GM03348 (cell line): ENCODE measurements at places on chromosomes 6 and 20.
A peak's percentile ranks its signal among the peaks of the same experiment; 100 is the strongest.

DNA sequence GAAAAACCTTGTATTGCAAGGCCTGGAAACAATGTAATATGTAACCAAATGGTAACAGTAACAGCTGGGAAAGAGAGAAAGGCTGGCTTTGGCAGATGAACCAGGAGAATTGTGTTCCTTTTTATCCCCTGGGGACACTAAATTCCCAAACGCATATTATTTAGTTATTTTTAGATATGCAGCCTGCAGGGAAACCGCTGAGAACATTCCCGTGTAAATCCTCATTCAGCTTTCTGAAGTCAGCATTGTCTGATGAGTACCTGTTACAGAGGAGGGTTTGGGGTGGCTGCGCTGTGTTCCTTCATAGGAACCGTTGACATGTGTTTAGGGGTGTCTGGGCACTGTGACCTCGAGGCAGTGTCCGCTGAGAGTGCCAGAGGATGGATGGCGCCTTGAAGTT lies 101.3 kb downstream of the SMOC2 start:
- DNase-seq: no peak

DNA sequence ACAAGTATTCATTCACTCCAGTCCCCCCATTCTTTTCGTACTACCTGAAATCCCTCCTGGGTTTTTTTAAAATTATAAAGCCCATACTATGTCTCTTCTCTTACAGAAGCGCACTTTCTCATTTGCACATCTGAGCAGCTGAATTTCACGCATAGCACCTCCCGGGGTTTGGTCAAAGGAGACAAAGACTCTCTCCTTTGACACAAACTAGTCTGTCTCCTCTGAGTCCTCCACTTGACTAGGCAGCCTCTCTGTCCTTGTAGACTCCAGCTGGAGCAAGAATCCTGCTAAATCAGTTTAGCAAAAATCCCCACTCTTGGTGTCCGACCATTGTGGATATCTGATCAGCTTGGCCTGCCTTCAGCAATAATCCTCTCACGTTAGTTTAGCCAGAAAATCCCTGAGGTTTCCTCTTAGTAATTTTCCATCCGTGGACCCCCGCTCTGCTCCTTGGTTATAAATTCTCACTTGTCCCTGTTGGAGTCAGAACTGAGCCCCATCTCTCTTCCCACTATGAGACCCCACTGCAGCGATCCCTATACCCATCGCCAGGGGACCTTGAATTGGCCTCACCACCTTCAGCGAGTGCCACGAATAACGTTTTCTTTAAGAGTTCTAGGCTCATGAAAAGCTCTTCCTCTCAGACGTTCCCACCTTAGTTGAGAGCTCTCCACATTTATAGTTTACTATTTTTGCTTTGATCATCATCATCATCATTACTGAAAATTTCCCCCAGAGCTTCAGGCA lies 29.0 kb downstream of the PDYN start:
- DNase-seq: peak; percentile 37

- DNase-seq: no peak
These were observed 260.1 kb downstream of the PRL start for GRCh38 chr6:22036699-22037098.

DNA sequence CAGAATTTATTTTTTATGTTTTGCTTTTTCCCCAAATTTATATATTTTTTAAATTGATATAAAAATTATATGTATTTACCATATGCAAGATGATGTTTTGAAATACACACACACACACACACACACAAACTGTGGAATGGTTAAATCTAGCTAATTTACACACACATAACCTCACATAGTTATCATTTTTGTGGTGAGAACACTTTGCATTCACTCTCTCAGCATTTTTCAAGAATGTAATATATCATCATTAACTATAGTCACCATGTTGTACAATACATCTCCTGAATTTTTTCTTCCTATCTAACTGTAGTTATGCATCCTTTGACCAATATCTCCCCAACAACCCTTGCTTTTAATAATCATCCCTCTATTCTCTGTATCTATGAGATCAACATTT lies 52.2 kb downstream of the GFRAL start:
- no peak for DNase-seq

DNA sequence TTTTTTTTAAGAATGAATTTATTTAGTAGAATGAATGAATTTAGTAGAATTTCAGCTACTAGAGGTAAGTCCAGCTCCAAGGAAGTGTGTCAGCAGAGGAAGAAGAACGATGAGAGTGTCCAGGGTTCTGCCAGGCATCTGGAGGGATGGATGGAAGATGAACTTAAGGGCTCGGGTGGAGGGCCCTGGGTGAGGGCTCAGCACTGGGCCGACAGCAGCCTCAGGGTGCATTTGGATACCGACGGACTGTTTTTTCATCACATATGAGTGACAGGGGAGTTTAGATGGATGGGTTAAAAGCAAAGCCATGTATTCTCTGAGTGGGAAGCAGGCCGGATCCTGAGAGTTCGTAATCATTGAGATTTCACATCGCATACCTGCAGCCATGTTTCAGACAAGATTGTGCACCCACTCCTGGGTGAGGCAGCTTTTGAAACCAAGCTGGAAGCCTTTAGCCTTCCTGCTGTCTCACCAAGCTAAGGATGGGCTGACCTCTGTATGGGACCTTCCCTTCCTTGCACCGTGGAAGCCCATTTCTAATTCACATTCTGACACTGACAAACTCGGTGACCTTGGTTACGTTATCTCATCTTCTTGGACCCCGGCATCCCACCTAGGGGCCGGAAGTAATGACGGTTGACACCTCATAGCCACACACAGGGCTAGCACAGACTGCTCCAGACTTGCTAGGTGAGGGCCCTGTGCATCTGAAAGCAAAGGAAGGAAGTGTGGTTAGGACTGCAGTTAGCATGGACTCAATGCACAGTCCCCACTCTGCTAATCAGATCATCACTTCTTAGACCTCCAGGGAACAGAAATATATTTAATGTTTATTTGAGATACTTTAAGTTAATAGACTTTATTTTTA lies 228.5 kb downstream of the SLC24A3 start:
- DNase-seq: no peak

GRCh38 chr6:170203212-170203611 lies 87.7 kb downstream of the DLL1 start:
- DNase-seq: no peak

DNA sequence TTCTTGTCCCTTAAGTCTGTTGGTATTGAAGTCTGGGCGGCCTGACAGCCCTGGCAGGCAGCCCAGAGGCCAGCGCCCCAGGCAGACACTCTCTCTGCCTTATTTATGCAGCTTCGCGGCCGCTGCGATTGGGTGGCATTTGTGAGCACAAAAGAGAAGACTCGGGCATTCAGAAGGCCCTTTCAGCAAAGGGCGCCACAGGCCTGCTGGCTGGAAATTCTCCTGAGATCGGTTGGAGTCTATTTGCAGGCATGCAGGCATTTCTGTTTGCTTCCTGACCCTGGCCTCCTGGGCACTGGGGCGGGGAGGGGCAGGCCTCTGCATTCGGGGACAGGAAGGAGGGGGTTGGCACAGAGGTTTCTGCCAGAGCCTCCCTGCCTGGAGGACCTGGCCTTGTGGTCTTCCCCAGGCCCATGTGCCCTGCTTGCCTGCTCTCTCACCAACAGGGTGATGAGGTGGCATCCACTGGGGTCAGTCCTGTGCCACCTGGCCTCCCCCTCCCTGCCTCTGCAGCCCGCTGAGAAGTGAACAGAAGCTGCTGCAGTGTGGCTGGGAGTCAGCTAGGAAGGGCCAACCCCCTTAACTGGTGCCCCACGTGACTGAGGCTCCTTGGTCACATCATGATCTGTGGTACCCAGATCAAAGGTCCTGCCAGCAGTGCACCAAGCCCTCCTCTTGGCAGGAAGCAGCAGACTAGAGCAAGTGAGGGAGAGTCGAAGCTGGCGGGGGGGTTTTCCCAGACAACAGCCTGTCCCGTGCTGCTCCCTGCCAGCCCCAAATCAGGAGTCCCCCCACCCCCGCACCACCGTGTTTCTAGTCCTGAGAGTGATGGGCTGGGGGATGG lies 16.6 kb upstream of the CCDC167 start:
- no peak for DNase-seq

DNA sequence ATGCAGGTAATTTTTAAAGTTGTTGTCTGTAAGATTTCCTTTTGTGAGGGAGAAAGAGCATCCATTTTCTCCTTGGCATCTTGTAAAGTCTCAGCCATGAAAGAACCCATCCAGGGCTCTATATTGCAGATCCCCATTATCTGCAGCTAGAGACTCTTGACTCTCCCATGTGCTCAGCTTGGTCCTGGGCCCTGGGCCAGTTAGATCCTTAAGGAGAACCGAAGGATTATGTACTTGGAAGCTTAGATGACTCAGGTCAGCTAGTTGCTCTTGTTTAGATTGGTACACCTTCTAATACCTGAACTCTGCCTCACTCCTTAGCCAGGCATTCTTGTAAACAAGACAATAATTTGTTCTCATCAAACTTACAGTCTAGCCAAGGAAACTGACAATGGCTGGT lies 1617.6 kb downstream of the KHDRBS2 start:
- no peak for DNase-seq

- no peak for DNase-seq
These were observed 17.0 kb upstream of the HEY2 start for GRCh38 chr6:125732398-125732797.

GRCh38 chr6:61751986-61752385 lies 534.0 kb downstream of the KHDRBS2 start:
- DNase-seq: no peak

- DNase-seq: no peak
These were observed 8.6 kb downstream of the ZNF292 start for GRCh38 chr6:87164004-87164403.

- peak; percentile 52 for DNase-seq
These were observed 26.2 kb downstream of the TTBK1 start for GRCh38 chr6:43269273-43270007.

DNA sequence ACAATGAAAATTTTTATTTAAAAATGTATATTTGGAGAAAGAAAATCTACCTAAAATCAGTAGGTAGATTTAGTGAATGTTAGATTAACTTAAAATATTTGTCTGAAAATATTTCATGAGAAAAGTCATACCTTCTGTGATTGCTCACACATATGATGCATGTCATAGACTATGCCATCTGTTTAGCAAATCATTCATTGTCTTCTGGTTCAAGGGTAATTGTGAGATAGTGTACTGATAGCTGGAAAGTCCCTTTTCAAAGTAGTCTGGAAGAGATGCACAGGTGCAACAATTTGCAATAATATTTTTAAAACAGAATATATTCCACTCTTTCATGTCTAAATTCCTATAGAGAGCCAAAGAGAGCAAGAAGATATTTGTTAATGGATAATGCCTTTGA lies 21.0 kb upstream of the RNF217 start:
- no peak for DNase-seq

DNA sequence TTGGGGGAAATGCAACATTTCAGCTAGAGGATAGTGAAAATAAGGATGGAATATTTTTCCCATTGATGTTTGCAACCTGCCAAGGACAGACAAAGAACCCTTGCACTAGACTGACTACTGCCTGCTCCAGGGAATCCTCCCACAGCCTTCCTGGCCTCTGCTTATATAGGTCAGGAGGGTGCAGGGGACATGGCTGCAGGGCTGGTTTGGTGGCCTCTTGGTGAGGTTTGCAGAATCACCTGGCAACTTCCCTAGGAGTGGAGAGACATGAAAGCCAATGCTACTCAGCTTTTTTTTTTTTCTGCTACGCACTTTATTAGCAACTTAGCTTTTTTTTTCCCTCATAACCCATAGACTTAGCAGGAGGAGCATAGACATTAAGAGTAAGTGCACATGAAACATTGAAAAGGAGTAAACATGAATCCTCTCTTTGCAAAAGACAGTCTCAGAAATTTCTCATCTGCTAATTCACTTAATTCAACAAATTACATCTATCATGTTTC lies 39.8 kb upstream of the CDYL start:
- no peak for DNase-seq

DNA sequence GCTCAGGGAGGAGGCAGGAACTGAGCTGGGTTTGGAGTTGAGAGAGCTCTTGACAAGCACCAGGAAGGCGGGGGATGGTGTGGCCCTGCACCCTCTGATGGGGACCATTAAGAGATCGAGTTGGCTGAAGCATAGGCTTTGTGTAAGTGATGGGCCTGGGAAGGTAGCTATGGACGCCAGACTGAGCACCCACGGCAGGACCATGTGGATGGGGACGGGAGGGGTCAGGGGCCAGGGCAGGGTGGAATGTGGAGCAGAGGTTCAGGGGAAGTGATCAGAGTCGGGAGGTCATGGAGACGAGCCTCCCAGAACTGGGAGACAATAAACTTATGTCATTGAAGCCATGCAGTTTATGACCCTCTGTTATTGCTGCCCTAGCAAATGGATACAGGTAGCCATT lies 81.7 kb downstream of the PLG start:
- DNase-seq: no peak

DNA sequence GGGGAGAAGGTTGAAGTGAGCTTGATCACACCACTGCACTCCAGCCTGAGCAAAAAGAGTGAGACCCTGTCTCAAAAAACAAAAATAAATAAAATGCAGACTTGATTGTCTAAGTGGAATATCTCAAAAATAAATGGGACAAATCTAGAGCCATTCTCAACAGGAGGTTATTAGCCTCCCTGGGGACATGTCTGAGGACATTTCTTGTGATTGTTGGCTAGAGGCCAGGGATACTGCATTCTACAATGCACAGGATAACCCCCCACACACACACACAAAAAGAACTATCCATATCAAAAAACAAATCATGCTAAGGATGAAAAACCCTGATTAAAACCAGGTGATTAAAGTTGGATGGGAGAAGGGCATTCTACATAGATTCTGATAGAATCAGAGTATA lies 37.5 kb downstream of the FAM217A start:
- DNase-seq: no peak

DNA sequence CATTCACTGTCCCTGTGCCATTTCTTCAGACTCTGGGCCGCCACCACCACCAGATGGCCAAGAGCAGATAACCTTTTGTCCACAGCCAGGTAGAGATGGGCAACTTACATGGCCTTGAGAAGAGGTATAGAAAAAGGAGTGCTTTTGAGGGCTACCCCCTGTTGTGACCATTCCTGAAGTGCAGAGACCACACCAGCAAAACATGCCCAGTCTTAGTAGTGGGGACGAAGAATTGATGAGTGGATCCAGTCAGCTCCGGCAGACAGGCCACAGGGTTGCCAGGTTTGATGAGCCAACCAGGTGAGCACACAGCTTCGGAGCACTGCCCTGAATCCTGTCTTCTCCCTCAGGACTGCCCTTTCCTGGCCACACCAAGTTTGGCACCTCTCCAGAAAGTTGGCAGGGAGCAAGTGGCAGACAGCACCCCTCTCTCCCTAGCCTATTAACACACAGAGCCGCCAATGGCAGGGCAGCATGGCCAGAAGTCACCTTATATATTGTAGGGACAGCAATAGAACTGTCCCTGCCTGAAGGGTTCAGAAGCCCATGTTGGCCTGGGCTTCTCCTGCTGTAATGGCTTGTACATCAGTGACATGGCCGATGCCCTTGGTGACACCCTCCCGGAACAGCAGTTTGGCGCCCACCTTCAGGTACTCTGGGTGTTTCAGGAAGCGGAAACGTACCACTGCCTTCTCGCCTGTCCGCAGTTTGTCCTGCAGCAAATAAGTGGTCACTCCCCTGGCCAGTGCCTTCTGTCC lies 7.8 kb downstream of the GTPBP2 start:
- no peak for DNase-seq

GRCh38 chr20:58228484-58229197 lies at the start of gene ANKRD60:
ANKRD60 (minus strand) TSS chr20:58228653; CDS start chr20:58228653, 0 bp downstream.
- peak; percentile 28 for DNase-seq

- peak; percentile 53 for DNase-seq
These were observed 658 bp downstream of the CUL7 start for GRCh38 chr6:43052842-43053544.

GRCh38 chr20:19897891-19898290 lies 119.3 kb upstream of the NAA20 start:
- DNase-seq: no peak
